ENCODE measurements at places on chromosomes 2 and 18. TPM values are rescaled to one million over a fixed set of nuclear protein-coding genes. Genes with fewer than 3 reads are reported as not detected.

DNA sequence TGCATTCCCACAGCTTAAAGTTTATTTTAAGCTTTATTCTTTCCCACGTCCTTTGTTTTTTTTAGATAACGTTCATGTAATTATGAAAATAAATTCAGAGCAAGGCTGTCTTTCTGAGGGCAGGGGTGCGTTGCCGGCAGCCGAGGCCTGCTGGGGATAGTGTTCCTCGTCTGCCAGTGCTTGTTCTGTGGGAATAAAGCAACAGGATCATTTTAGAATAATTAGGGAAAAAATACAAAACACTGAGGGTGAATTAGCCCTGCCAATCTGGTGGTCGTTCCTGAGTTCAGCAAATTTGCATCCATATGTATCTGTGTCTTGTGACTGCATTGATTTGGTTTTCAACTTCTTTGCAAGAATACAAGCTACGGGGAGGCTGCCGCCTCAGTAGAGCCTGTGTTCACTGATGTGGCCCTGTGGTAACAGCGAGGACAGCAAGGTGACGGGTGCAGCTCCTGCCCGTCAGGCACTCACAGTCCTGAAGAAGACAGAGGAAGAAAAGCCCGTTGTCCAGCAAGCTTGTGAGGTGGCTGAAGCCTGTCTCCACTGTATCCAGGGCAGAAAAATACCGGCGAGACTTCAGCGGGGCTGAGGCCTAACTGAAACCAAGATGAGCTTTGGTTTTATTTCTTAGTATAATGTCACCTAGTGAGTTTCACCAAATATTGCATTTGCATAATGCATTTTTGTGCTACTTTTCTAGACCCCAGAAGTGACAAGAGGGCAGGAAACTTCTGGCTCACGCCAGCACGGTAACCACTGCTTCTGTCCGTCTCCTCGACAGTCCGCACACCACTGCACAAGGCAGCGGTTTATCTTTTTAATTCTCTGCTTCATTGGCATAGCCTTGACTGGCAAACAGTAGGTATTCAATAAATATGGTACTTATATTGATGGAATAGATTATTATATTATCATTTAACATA is 64.5 kb downstream of the SH3YL1 start:
- no peaks in the 10 kb centered on the region for H3K4me1 ChIP-seq
- no peak overlapping the region for H3K4me3 ChIP-seq
- DNase-seq, result no peak
- H3K27ac ChIP-seq, result no peak overlapping the region
- H3K36me3 ChIP-seq, result no peaks in the 10 kb centered on the region
- H3K27me3 ChIP-seq, result no peaks in the 10 kb centered on the region

GRCh38 chr2:193963472-193964119 is 1693.4 kb upstream of the SLC39A10 start:
- no peaks in the 10 kb centered on the region for H3K36me3 ChIP-seq
- no peaks in the 10 kb centered on the region for H3K27me3 ChIP-seq
- no peak overlapping the region for H3K4me3 ChIP-seq
- no peaks in the 10 kb centered on the region for H3K4me1 ChIP-seq
- H3K27ac ChIP-seq, result no peak overlapping the region

GRCh38 chr2:2714408-2714807 is 383.3 kb upstream of the MYT1L start:
- no peaks in the 10 kb centered on the region for H3K27me3 ChIP-seq
- H3K4me3 ChIP-seq, result no peak overlapping the region
- DNase-seq, result no peak
- no peak overlapping the region for H3K27ac ChIP-seq

DNA sequence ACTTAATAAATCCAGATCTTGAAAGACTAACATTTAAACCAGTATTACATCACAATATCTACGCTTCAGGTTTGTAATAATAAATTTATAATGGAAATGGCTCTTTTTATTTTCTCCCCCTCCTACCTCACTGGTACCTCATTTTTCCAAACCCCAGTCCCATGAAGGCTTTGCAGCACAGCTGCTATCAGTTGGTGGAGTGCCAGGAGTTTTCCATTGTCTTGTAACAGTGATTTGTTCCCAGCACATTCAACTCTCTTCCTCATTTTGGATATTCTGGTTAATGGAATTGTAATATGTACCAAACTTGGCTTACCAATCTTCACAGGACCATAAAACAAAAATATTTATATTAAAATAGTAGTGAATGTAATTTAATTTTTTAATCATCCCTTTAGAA is 91.2 kb downstream of the VRK2 start:
- DNase-seq, result no peak
- no peak overlapping the region for H3K4me3 ChIP-seq
- no peak overlapping the region for H3K27ac ChIP-seq
- no peaks in the 10 kb centered on the region for H3K4me1 ChIP-seq
- H3K36me3 ChIP-seq, result no peaks in the 10 kb centered on the region
- no peaks in the 10 kb centered on the region for H3K27me3 ChIP-seq

The NT5C1B gene
- 0.22 TPM for polyA plus RNA-seq

The LYG2 gene
- not detected for polyA plus RNA-seq

GRCh38 chr2:99140056-99140859 is 1.2 kb upstream of the C2orf15 start:
- no peaks in the 10 kb centered on the region for H3K36me3 ChIP-seq
- H3K27ac ChIP-seq, result peak overlapping the region; percentile 86
- H3K27me3 ChIP-seq, result no peaks in the 10 kb centered on the region
- H3K4me1 ChIP-seq, result no peaks in the 10 kb centered on the region
- H3K4me3 ChIP-seq, result peak overlapping the region; percentile 59

GRCh38 chr2:16302431-16303272 is 362.3 kb downstream of the MYCN start:
- H3K4me3 ChIP-seq, result no peak overlapping the region
- no peak for DNase-seq
- H3K27me3 ChIP-seq, result no peaks in the 10 kb centered on the region
- no peaks in the 10 kb centered on the region for H3K36me3 ChIP-seq
- no peak overlapping the region for H3K27ac ChIP-seq

The DRC1 gene
- 0.06 TPM for polyA plus RNA-seq

The KIF1A gene
- polyA plus RNA-seq, result 16.1 TPM

The AOX1 gene
- 4.7 TPM for polyA plus RNA-seq

The ANKRD62 gene
- not detected for polyA plus RNA-seq

The L3MBTL4 gene
- polyA plus RNA-seq, result 4.1 TPM

- no peak overlapping the region for H3K27ac ChIP-seq
- no peaks in the 10 kb centered on the region for H3K27me3 ChIP-seq
- H3K36me3 ChIP-seq, result no peaks in the 10 kb centered on the region
- H3K4me1 ChIP-seq, result no peaks in the 10 kb centered on the region
Observed at GRCh38 chr18:11578799-11579198, 30.6 kb upstream of the SLC35G4 start.

The MC2R gene
- not detected for polyA plus RNA-seq

The CLEC4F gene
- polyA plus RNA-seq, result not detected

DNA sequence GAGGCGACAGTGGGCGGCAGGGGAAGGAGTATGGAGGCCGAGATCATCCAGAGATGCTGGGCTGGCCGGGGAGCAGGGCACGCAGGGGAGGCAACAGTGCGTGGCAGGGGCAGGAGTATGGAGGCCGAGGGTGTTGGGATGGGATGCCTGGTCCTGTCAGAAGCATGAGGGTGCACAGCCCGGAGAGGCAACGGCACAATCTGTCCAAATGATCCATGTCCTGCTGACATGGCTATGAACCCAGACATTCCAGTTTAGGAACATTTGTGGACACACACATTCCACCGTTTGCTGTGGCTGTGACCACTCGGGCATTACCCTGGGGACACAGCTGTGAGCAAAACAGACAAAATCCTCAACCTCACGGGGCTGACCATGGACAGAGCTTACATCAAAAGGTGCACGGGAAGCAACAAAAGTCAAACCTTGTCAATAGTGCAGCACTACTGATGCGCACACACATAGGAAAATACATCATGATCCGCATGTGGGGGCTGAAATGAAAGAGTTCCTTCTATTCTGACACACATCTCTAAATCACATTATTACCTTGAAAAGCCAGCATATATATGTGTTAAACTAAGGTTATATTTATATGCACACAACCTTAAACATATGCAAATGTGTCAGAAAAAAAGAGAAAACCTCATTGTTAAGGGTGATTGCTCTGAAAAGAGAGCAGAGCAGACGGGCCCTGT is 144.0 kb upstream of the GPC1 start:
- H3K27ac ChIP-seq, result no peak overlapping the region
- no peak overlapping the region for H3K4me3 ChIP-seq
- no peaks in the 10 kb centered on the region for H3K36me3 ChIP-seq
- DNase-seq, result no peak

DNA sequence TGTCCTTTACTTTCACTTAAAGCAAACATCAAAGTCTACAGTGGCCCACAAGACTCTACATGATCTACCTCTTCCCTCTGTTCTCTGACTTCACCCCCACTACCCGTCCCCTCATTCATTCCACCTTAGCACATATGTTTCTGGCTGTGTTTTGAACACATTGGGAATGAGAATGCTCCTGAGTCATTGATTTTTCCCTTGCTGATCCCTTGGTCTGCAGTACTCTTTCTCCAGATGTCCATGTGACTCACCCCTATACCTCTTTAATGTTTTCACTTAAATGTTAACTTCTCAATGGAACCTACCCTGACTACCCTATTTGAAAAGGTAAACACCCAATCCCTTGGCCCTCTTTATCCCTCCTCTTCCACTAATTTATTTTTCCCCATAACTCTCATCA is 30.7 kb upstream of the FRZB start:
- H3K4me1 ChIP-seq, result peaks cover 6% of the 10 kb centered on the region
- no peak for DNase-seq
- no peaks in the 10 kb centered on the region for H3K36me3 ChIP-seq

GRCh38 chr18:55111271-55111670 is 152.0 kb upstream of the CCDC68 start:
- DNase-seq, result no peak
- H3K27me3 ChIP-seq, result no peaks in the 10 kb centered on the region
- no peak overlapping the region for H3K27ac ChIP-seq
- H3K36me3 ChIP-seq, result no peaks in the 10 kb centered on the region
- no peaks in the 10 kb centered on the region for H3K4me1 ChIP-seq
- no peak overlapping the region for H3K4me3 ChIP-seq

GRCh38 chr2:129058981-129059380 is 740.3 kb upstream of the HS6ST1 start:
- H3K27me3 ChIP-seq, result no peaks in the 10 kb centered on the region
- DNase-seq, result no peak
- H3K4me3 ChIP-seq, result no peak overlapping the region
- H3K36me3 ChIP-seq, result no peaks in the 10 kb centered on the region
- no peak overlapping the region for H3K27ac ChIP-seq
- H3K4me1 ChIP-seq, result peaks cover 6% of the 10 kb centered on the region

The LBH gene
- polyA plus RNA-seq, result 54.2 TPM

GRCh38 chr2:11326677-11327211 is 17.7 kb downstream of the ROCK2 start:
- no peaks in the 10 kb centered on the region for H3K36me3 ChIP-seq
- H3K4me1 ChIP-seq, result peaks cover 5% of the 10 kb centered on the region
- no peak overlapping the region for H3K4me3 ChIP-seq
- H3K27me3 ChIP-seq, result no peaks in the 10 kb centered on the region

- peaks cover 7% of the 10 kb centered on the region for H3K4me1 ChIP-seq
- no peak overlapping the region for H3K27ac ChIP-seq
- no peaks in the 10 kb centered on the region for H3K27me3 ChIP-seq
- no peaks in the 10 kb centered on the region for H3K36me3 ChIP-seq
- H3K4me3 ChIP-seq, result no peak overlapping the region
Observed at GRCh38 chr2:64626963-64627760, 26.6 kb downstream of the SERTAD2 start.

The RAB6C gene
- not detected for polyA plus RNA-seq

The CYTIP gene
- 1.6 TPM for polyA plus RNA-seq

The FAP gene
- 40.4 TPM for polyA plus RNA-seq

The UGT1A6 gene
- polyA plus RNA-seq, result 0.77 TPM

GRCh38 chr2:75752828-75753227 is 42.1 kb upstream of the GCFC2 start:
- H3K4me1 ChIP-seq, result no peaks in the 10 kb centered on the region
- H3K4me3 ChIP-seq, result no peak overlapping the region
- H3K27me3 ChIP-seq, result no peaks in the 10 kb centered on the region
- H3K36me3 ChIP-seq, result no peaks in the 10 kb centered on the region

- no peak for DNase-seq
- H3K4me1 ChIP-seq, result peaks cover 29% of the 10 kb centered on the region
- H3K4me3 ChIP-seq, result no peak overlapping the region
- H3K27ac ChIP-seq, result no peak overlapping the region
Observed at GRCh38 chr2:28687640-28688385, 63.8 kb upstream of the PPP1CB start.

- DNase-seq, result no peak
- no peak overlapping the region for H3K27ac ChIP-seq
- no peak overlapping the region for H3K4me3 ChIP-seq
- peaks cover 4% of the 10 kb centered on the region for H3K27me3 ChIP-seq
- no peaks in the 10 kb centered on the region for H3K4me1 ChIP-seq
- no peaks in the 10 kb centered on the region for H3K36me3 ChIP-seq
Observed at GRCh38 chr2:203997980-203998809, 61.6 kb downstream of the ICOS start.

DNA sequence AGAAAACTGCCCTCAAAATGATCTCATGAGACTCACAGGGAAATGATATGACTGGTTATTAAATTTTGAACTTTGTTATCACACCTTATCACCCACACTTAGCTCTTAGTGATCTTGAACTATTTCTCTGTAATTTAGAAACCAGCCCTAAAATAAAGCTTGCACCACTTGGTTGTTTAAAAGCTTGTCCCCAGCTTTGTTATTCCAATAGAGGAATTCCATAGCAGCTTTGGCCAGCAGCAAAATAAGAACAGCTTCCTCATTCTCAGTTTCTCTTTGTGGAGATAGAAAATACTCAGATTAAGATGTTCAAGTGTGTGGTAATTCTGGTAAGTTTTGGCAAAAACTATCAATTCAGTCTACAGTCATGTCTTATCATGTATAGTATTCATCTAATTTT is 54.4 kb upstream of the CCDC68 start:
- H3K4me1 ChIP-seq, result no peaks in the 10 kb centered on the region
- no peaks in the 10 kb centered on the region for H3K36me3 ChIP-seq
- H3K4me3 ChIP-seq, result no peak overlapping the region
- no peaks in the 10 kb centered on the region for H3K27me3 ChIP-seq

GRCh38 chr2:26086155-26086637 is 52.3 kb downstream of the RAB10 start:
- H3K4me3 ChIP-seq, result no peak overlapping the region
- H3K4me1 ChIP-seq, result no peaks in the 10 kb centered on the region
- DNase-seq, result no peak
- H3K36me3 ChIP-seq, result no peaks in the 10 kb centered on the region
- H3K27me3 ChIP-seq, result no peaks in the 10 kb centered on the region
- no peak overlapping the region for H3K27ac ChIP-seq

DNA sequence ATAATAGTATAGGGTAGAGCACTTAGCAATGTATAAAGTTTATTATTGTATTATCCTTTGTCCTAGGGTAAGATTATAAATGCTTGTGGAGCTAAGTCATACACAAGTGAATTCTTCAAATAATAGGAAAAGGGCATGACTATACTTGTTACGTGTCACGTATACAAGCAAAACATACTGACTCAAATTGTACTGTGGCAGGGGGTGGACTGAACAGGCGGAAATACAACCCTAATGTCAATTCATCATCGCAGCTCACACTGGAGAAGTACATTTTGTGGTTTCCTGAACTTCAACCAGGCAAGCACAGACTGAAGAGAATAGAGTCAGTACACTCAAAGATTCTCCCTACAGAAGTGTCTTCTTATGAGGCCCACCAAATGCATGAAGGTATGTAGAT is 201.0 kb downstream of the MBD2 start:
- H3K27me3 ChIP-seq, result no peaks in the 10 kb centered on the region
- no peak overlapping the region for H3K4me3 ChIP-seq
- no peaks in the 10 kb centered on the region for H3K36me3 ChIP-seq
- H3K27ac ChIP-seq, result no peak overlapping the region
- H3K4me1 ChIP-seq, result no peaks in the 10 kb centered on the region

The KYNU gene
- 9.4 TPM for polyA plus RNA-seq
